LHCN-M2 (cell line): ENCODE measurements at places on chromosomes 11 and 22. TPM values are rescaled to one million over a fixed set of nuclear protein-coding genes. Genes with fewer than 3 reads are reported as not detected.

GRCh38 chr11:3156661-3157311 is 8.3 kb downstream of the OSBPL5 start:
- DNase-seq, result no peak

GRCh38 chr11:64800303-64801157 is 2.5 kb downstream of the MAP4K2 start:
- no peak for DNase-seq

DNA sequence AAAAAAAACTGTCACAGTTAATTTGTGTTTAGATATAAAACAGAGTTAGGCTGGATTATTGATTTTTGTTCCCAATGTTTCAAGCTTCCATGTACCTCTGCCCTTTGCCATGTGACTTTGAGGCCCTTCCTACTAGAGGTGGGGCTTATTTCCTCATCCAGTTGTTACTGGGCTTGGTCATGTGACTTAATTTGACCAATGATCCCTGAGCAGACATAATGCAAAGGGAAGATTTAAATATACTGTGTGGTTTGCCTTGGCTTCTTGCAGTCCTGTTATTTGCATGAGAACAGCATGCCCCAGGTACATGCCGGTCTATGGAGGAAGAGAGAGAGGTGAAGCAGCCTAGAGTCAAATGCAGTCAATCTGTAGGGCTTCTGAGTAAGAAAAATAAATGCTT is 347.0 kb downstream of the MIAT start:
- peak; percentile 2 for DNase-seq

DNA sequence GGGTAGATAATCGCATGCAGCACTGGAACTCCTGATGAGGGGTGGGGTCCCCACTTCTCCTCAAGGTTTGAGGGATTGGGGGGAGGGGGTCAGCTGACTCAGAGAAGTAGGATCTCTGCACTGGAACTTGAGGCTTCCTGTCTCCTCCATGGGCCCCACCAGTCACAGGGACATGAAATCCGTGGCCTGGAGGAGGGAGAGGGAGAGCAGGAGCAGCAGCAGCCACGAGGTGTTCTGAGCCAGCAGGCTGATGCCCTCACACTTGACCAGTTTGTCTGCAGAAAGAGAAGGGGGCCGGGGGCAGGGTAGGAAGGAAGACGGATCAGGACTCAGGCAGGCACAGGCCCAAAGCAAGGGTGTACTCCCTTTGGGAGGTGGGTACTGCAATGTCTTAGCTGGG is 3.7 kb downstream of the THY1 start:
- DNase-seq, result no peak

- peak; percentile 54 for DNase-seq
These were observed 55.0 kb upstream of the DEPDC7 start for GRCh38 chr11:32960553-32961164.

- no peak for DNase-seq
These were observed 209.1 kb downstream of the ST3GAL4 start for GRCh38 chr11:126564566-126564965.

DNA sequence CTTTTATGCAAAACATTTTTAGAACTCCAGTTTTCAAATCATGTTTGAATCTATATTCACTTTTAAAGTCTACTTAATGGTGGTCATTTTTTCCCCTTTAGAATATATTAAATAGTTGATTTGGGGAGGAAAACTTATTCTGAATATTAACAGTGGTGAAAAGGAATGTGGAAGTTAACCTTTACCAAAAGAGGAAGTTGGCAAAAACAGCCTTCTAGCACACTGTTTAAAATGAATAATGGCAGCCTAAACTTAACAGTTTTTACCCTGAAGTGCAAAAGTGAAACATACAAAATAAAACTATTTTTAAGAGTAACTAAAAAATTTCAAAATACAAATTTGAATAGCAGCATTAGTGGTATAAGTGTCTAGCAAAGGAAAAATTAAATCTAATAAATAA is 86.4 kb downstream of the GRK3 start:
- DNase-seq, result no peak

- no peak for DNase-seq
These were observed 106.4 kb upstream of the FGF3 start for GRCh38 chr11:69925366-69926196.

- DNase-seq, result peak; percentile 25
These were observed 5.3 kb downstream of the KCNE3 start for GRCh38 chr11:74462009-74462408.

DNA sequence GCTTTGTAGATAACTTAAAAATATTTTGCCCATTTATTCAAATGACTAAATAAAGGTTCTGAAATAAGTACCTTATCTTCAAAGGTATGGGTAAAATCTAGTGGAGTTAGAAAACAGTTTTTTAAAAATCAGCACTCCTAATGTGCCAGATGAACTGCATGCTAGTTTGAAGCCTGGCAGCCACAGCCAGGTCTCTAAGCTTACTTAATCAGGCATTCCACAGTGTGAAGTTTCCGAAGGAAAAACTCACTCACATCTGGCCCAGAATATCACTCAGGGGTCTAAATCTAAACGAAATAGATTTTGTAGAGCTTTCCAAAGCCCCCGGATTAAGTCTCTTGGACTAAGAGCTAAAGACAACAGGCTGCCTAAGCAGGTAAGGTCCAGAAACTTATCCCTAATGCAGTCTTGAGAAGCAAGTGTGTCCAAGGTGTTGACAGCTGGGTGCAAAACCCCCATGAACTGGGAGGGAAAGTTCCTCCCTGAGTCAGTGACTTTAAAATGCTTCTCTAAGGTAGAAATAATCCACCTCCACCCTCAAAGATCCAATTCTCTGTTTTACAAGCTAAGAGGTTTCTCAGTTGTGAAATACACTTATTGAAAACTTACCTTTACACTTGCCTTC is 157.6 kb downstream of the FCHSD2 start:
- DNase-seq, result no peak

- DNase-seq, result no peak
These were observed 48.3 kb upstream of the AMOTL1 start for GRCh38 chr11:94719876-94720275.

- DNase-seq, result peak; percentile 10
These were observed 720.1 kb downstream of the DLG2 start for GRCh38 chr11:84906995-84907394.

- no peak for DNase-seq
These were observed 26.3 kb downstream of the ANO1 start for GRCh38 chr11:70104419-70104818.

- DNase-seq, result no peak
These were observed 31.3 kb downstream of the RPL27A start for GRCh38 chr11:8713760-8714454.

- DNase-seq, result peak; percentile 82
These were observed 30.5 kb upstream of the GCAT start for GRCh38 chr22:37777122-37777687.

- DNase-seq, result peak; percentile 82
These were observed 119.9 kb downstream of the CTTN start for GRCh38 chr11:70517988-70518907.

- DNase-seq, result no peak
These were observed 58.6 kb downstream of the DDIAS start for GRCh38 chr11:82959987-82960778.

Gene CALCA
- not detected in 2 replicates for total RNA-seq

Gene ANO9
- total RNA-seq, result not detected in 2 replicates

Gene F2
- total RNA-seq, result not detected in 2 replicates

Gene SLC29A2
- not detected in 2 replicates for total RNA-seq

Gene TRPC6
- not detected in 2 replicates for total RNA-seq

Gene CATSPERZ
- total RNA-seq, result 0.29 TPM in 1 of 2 replicates, not detected in the other

Gene SYCE3
- not detected in 2 replicates for total RNA-seq
